ENCODE measurements at places on chromosomes 1 and 21.

- DNase-seq = no peak
Observed at GRCh38 chr1:37415611-37416244, 58.7 kb upstream of the ZC3H12A start.

DNA sequence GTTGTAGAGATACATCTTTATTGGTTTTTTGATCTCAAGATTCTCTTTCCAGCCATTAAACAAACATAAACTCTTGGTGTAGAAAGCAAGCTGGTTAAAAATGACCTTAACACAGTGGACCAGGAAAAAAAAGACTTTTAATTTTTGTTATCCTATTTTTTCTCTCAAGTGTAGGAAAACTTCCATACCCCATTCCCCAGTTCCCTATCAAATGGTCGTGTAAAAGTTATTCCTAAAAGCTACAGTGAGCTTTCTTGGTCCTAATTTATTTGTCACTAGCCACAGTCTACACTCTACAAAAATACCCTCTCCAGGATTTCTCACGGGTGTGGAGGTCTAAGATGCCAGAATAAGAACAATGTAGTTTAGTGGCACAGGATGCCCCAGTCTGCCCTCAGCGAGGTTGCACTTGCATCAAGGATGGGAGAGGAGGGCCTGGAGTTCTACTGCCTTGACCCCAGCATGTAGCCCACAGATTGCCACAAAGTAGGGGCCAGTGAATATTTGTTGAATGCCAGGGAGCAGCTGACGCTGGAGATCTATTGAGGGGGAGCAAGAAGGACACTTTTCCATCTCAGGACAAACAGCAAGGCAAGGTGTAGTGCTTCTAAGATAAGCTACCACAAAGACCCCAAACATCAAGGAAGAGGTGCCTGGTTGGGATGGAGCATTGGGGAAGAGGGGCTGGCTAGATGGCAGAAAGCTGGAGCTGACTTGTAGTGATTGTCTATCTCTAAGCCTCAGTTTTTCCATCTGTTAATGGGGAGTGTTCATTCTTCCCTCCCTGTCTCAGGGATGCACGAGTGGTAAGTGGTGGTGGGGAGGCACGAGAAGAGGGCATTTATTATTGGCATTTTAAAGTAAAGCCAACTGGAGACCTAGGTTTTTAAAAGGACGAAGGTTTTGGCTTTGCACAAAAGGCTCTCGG lies 1.8 kb downstream of the MYCL start:
- DNase-seq = no peak

DNA sequence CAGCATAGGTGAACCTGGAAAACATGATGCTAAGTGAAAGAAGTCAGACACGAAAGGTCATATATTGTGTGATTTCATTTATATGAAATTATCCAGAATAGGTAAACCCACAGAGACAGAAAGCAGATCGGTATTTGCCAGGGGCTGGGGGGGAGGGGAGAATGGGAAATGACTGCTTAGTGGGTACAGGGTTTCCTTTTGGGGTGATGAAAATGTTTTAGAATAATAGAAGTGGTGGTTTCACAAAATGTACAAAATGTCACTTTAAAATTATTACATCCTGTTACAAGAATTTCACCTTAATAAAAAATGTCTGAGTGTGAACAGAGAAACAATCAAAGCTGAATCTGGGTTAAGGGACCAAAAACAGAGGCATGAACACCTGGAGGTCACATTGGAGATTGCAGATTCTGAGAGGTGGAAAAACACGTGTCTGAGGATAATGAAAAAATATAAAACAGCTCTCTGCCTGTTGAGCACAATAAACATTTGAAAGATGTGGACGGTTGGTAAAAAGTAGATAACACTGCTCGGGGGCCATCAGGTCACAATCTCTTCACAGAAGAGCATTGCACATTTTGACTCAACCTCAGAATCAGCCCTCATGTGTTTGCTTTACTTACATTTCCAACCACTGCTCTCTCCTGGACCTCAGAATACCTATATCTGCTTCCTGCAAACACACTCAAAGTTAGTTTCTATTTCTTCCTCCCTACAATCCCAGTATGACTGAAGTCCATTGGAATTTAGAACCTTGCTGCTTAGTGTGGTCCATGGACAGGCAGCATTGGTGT lies 3.2 kb downstream of the SLAMF6 start:
- no peak for DNase-seq

GRCh38 chr1:156281693-156282478 lies 739 bp downstream of the SMG5 start:
- no peak for DNase-seq

GRCh38 chr1:7046314-7046713 lies 261.1 kb downstream of the CAMTA1 start:
- no peak for DNase-seq

DNA sequence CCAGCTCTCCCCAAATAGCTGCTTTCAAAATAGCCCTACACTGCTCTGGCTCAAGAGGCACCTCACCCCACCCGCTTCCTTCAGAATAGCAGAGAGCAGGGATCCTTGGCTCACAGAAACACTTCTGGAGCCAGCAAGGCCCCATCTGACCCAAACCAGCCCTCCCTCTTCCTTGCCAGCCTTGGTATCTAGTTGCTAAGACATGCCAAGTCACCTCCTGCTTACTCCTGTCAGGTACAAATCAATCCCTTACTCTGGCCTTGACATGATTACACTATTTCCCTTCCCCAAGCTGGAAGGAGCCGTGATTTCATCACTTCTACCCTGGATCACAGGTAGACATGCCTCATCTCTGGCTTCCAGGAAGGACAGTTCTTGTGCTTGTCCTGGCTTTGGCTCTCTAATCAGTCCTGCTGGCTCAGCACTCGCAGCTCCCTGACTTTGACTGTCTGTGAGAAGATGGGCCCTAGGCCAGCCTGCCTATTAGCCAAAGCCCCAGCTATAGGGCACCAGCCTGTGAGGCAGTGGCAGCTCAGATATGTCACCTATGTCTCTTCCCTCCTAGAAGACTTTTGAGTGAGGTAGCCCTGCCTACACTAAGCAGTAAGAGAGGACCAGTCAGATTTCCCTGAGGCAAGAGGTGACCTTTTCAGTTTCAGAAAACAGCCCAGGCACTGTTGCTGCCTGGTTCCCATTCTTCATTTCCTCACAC lies 8.9 kb upstream of the MUTYH start:
- DNase-seq = no peak

DNA sequence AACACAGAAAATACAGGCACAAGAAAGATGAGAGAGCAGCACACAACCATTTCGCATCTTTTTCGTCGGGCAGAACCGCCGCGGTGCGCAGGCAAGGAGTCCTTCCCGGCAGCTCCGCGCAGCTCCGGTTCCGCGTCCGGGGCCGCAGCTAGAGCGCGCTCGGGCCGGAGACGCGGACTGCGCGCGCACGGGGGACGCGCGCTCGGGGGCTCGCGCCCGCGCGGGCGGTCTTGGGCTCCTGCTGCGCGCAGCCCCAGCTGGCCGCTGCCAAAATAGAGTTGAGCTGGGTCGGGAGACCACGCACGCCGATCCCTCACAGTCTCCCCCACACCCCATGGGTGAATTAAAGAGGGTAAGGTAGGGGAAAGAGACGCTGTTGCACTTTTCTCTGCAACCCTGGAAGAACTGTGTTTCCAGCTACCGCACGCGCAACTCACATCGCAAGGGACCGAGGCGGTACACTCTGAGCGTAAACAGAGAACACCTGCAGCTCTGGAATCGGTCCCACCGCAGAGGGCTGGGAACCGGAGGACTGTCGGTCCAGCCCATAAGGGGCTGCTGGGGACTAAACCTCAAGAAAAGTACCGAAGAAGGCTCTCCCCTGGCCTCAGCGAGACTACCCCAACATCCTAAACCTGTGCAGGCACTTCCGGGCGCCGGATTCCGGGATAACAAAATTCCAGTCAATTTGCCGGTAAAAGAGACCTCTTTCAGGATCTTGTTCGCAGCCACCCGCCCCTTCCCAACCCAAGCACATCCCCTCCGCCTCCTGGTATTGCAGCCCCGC lies 1.7 kb downstream of the NR5A2 start:
- no peak for DNase-seq

DNA sequence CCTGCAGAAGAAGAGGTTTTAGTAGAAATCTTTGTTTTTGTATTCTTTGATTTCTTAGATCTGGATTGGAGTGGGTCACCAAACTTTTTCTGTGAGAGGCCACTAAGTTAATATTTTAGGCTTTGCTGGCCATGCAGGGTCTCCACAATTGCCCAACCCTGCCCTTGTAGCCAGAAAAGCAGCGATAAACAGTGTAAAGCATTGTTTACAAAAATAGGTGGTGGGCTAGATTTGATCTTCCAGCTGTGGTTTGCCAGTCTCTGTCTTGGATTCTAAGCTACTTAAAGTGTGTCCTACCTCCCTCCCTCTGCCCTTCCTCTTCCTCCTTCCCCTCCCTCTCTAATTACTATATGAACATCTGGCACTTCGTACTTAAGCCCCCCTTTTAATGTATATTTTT lies 68.0 kb downstream of the LAMC1 start:
- no peak for DNase-seq

DNA sequence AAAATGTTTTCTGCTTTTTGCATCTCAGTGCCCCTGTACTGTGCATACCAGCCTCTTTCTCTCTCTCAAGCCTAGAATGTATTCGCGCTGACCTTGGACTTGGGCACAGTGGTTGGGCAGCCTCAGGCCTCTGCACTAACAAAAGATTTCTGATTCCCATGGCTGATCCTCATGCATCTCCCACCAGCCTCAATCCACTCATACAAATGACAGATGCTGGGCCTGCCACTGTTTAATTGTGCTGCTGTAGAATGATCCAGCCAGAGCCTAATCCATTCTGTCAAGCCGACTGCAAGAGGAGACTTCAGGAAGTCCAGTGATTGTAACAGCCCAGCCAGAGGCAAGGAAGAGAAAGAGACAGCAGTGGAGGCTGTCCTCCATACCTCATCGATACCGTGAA lies 180.8 kb downstream of the ASTN1 start:
- DNase-seq = no peak

GRCh38 chr21:37006486-37007291 lies at the start of gene RIPPLY3:
TSS of gene RIPPLY3 (plus strand) at chr21:37006702. CDS start at chr21:37006773, 71 bp downstream.
- DNase-seq = no peak

DNA sequence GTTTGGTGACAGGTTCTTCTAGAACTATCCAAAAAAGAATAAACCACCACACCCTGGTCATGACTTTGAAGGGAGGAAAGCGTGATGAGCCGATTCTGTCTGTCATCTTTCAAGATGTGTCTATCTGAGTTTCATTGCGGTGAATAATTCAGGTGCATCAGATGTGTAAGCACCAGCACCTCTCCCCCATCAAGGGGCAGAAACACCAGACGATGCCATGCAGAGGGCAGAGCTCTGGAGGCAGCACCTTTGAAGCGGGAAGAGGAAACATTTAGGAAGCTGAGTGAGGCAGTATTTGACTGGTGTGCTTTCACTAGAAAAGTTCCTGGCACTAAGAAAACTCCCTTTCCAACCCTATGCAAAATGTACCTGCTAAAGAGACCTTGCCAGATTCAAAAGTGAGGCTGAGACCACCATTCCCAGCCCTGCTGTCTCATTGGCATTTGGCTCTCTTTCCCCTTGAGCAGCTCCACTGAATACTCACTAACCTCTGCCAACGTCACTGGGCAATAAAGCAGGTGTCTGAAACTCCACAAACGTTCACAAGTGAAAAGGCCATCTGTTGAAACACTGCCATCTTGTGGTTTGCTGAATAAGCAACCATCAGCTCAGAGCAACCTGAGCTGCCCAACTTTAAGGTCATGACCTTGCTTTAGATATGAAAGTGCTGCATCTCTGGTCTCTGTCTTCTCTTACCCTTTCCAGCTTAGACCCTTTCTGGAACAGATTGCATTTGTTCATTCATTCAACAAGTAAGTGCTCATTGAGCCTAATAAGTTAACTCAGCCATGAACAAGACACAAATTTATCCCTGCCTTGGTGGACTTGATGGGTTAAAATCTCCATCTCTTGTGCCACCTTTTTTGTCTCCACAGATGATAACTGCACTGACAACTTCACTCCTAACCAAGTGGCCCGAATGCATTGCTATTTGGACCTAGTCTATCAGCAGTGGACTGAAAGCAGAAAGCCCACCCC lies 228.6 kb downstream of the PAPPA2 start:
- no peak for DNase-seq

- no peak for DNase-seq
Observed at GRCh38 chr1:62307895-62308492, 11.2 kb downstream of the KANK4 start.

DNA sequence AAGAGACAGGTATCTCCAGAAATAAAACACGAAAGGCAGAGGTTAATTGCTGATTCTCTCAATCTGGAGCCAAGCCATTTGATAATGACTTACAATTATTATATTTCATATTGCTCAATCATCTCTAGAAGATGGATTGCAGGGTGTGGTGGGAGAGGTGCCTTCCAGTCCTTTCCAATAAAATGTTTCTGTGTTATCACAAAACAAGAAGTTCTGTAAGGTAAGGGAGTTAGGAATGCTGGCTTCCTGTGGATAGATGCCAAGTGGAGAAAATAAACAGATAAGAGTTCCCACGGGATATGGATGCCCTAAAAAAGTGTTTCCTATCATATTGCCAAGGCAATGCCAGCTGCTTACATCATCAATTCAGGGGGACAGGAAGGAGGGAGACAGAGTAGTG lies 7.2 kb upstream of the CCN1 start:
- no peak for DNase-seq

DNA sequence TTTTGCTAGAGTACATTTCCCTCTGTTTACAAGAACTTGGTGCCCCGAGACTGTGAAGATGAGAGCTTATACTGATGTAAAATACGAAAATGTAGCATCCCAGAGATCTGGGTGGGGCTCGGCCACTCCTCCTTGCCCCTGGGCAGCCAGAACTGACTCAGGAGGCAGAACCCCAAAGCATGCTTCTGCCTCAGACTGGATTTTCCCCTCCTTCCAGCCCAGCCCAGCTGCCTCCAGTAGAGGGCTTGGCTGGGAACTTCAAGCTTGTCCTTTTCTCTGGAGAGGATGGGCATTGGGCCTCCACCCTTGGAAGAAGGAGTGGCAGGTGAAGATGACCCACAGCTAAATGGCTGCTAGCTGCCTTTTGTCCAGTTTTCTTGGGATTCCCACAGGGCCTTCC lies 24.3 kb upstream of the BTG2 start:
- no peak for DNase-seq

DNA sequence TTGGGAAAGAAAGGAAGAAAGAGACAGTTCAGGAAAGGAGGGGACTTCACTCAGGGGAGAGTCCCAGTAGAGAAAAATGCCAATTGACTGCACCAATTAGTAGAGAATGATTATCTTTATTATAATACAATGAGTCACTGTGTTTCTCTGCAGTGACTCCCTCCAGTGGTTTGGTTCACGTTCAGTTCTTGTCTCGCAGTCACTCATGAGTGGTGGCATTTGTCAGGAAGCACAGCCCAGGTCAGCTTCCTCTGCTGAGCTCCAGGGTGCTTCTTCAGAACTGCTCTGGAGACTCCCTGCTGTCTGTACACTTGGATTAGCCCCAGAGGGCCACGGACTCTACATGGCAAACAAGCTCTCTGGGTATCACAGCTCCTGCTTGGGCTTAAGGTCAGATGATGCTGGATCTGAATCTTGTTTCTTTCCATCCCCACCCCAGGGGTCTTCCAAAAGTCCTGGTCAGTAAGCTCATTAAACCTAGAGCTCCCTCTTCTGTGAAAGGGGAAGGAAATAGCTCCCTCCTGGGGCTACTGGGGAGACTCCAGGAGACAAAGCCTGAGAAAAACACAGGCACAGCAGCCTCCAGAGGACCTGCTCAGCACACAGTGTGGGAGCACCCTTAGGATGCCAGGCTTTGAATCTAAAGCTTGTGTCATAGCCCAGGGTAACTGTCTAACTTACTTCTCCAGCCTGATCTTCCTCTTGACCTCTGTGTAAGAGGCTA lies 619.0 kb downstream of the AJAP1 start:
- DNase-seq = no peak
